ENCODE measurements at places on chromosomes 4 and X.
A peak's percentile ranks its signal among the peaks of the same experiment; 100 is the strongest.

DNA sequence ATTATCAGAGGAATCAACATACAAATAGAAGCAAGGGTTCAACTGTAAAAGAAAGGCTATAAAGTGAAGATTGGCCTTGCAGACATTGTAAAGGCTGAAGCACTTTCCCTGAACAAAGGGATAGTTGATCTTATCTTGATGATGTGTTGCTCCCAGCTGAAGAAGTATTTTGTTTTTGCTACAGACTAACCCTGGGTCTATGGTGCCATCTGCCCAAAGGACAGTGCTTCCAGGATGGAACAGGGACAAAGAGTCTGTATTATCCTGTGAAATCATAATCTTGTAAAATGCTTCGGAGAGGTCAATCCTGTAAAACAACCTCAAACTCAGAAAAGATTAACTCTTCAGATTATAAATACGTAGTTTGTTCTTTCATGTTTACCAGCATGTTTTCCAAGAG lies 251.7 kb upstream of the ANKRD50 start:
- DNase-seq = no peak

GRCh38 chr4:71230271-71231128 lies 108.3 kb upstream of the SLC4A4 start:
- DNase-seq = no peak

- DNase-seq = no peak
These were observed 26.3 kb downstream of the PHOX2B start for GRCh38 chr4:41722181-41722580.

DNA sequence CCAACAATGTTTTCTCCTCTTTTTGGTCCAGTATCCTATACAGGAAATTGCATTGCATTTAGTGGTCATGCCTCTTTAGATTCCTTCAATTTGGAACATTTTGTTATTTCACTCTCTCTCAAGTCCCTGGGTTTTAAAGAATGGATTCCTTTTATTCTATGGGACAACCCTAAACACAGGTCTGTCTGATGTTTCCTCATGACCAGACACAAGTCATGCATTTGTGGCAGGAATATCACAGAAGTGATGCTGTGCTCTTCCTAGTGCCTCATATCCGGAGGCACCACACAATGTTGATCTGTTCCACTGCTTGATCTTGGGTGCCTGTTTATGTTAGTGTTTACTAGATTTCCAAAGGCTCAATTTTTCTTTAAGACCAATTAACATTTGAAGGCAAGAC lies 69.7 kb upstream of the H2AZ1 start:
- DNase-seq = no peak

DNA sequence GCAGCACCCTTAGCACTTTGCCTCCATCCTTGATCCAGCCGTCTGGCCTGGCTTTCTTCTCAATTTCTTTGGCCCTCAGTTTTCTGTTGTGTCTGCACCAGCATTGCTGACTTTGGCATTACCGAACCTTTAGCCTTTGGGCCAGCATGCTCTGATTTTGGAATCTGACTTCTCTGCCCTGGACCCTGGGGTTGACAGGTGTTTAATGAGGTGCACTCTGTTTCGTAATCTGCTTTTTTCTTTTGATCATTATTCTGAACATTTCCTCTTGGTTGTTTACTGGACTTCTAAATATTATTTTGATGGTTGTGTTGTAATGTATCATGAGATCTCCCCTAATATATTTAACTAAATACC lies 71.5 kb upstream of the ENPP6 start:
- DNase-seq = no peak

- no peak for DNase-seq
These were observed 5.1 kb downstream of the MORF4L2 start for GRCh38 chrX:103681443-103681842.

DNA sequence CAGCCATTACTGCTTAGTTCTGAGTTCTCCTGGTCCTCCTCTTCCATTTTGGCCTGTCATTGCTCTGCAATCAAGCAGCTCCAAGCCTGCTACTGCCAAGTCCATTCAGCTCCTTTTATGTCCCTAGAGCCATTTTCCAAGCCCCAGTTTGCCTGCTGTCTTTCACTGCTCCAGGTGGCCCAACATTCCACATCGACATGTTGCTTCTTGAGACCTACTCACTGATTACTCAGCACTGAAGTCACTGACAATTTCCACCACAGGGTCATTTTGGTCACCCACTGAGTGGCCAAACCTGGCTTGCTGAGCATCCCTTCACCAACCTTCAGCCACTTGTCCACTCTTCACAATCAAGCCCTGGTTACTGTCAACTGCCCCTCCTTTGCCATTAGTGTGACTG lies 27.2 kb downstream of the LRIT3 start:
- DNase-seq = no peak

GRCh38 chr4:88865046-88865445 lies 167.4 kb upstream of the NAP1L5 start:
- no peak for DNase-seq

DNA sequence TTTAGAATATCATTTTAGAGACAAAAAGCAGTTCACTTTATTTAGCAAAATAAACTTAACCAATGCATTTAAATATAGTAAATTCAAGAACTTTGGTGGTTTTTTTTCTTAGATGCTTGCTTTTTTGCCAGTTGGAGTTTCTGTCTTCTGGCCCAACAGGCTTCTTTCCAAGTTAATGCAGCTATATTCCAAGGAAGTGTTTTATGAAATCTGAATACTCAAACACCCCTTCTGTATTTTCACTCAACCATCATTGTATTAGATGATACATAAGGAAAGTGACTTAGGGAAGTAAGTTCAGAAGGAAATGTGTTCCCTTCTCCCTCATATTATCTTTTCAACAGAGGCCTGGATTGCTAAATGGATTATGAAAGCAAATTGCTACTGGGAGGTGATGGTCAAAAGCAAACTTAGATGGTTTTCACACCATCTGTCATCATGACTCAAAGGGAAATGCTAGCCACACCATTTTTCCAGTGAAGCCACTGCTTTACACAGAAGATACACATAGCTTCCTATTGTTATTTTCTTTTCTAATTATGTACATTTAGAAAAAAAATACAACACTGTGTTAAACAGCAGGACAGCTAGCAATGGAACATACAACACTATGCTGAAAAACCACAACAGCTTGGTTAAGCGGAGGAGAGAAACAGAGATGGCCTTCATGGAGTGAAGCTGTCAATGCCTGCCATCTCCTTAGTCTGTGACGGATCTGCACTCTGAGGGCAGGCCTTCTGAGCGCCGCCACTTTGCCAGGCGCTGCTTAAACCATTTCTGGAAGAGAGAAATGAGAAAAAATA lies 32.9 kb downstream of the HOPX start:
- DNase-seq = no peak

GRCh38 chrX:72387247-72387646 lies 81.5 kb upstream of the CITED1 start:
- DNase-seq = no peak

DNA sequence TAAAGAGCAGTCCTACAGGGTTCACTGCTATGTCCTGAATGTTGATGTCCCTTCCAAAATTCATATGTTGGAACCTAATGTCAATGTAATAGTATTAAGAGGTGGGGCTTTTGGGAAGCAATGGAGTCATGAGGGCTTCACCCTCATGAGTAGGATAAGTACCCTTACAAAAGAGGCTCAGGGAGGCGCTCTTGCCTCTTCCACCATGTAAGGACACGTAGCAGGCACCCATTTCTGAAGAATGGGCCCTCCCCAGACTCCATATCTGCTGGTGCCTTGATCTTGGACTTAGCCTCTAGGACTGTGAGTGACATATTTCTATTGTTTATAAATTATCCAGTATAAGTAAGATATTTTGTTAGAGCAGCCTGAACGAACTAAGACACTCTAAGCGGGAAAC lies 15.8 kb downstream of the MED28 start:
- no peak for DNase-seq

- no peak for DNase-seq
These were observed 168.5 kb downstream of the PDGFC start for GRCh38 chr4:156803056-156803455.

- DNase-seq = no peak
These were observed 28.5 kb downstream of the GBA3 start for GRCh38 chr4:22721204-22721603.

DNA sequence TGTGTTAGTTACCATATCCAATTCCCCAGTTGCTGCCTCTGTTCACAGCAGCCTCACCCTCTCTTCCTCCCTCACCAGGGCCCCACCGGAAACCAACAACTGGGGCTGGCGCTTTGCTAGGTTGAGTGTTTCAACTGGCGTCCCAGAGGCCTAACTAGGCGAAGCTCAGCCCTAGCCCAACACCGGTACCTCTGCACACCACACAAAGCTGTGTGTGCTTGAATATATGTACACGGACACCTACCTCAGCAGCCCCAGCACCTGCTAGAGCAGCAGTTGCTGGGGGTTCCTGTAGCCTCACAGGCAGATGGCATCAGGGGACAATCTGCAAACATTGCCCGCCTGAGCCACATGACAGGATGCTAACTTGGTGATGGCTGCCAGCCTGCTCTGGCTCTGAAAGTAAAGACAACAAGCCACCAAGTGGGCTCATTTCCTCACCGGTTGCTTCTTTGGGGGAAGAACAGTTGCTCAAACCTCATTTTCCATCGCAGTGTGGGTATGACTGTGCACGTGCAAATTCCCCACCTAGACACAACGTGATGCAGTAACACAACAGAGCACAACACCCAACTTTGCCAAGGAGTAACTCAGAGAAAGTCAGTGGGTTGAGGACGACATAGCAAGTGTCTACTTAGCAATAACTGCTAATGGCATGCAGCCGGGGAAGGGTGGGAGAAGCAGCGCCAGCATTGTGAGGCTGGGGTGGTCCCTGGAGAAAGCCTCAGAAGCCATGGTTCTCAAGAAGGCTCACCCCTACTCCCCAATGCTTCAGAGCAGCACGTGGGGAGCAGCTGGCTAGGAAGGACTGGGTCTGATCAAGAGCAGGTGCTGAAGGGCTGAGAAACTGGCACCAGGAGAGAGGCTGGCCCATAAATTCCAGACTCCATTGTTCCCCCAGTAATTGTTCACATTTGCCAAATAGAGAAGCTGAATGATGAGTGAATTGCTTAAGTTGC lies 139.5 kb downstream of the SH3KBP1 start:
- peak; percentile 47 for DNase-seq

DNA sequence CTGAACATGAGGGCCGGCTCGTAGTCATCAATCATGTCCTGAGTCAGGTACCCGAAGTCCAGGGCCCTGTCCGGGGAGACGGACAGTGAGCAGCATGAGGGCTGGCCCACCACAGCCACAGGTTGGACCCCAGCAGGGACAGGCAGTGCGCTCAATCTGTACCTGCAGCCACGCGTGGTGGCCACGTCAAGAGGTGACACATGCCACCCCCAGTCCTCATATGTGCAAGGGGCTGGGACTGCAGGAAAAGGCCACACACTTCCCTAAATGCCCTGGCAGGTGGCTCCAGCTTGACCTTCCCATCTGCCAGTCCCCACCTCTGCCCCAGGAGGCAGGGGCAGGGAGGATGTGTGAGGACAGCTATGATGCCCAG lies 73.8 kb upstream of the MXD4 start:
- DNase-seq = no peak

- no peak for DNase-seq
These were observed 1720.2 kb downstream of the PCDH7 start for GRCh38 chr4:32440391-32440790.

DNA sequence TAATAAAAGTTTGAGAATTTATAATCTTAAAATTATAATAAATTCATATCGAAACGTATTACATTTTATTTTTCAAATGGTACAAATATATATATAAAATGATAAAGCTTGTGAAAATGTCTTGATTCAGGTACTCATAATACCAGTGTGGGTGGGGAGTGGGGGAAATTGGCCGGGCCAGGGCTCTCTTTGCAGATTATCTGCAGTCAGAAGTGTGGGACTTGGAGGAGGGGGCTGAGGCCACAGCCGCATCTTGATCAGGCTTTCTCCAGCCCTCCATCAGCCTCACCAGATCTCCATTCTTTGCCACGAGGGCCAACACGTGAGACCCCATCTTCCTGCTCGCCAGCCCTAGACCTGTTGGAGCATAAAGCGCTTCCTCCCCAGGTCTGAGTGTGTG lies 86.7 kb downstream of the STIM2 start:
- DNase-seq = no peak

DNA sequence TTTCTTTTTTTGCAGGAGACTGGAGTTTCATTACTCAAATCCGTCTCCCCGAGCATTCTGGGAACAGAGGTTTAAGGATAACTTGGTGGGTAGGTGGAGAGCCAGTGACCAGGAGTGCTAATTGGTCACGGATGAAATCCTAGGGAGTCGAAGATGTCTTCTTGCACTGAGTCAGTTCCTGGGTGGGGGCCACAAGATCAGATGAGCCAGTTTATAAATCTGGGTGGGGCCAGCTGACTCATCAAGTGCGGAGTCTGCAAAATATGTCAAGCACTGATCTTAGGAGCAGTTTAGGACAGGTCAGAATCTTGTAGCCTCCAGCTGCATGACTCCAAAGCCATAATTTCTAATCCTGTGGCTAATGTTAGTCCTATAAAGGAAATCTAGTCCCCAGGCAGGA lies 741.3 kb downstream of the PCDH7 start:
- no peak for DNase-seq

- DNase-seq = no peak
These were observed 5.3 kb downstream of the MPC1L start for GRCh38 chrX:40628506-40628905.

- DNase-seq = no peak
These were observed 150.8 kb downstream of the RBMX2 start for GRCh38 chrX:130552444-130553073.

Measured in stimulated activated CD8-positive, alpha-beta memory T cell treated with anti-CD3 and anti-CD28 coated beads, Interleukin-2, amount 100 ng/mL, for 1 hour (primary cell).